ENCODE measurements at places on chromosomes 6 and 20.
A peak's percentile ranks its signal among the peaks of the same experiment; 100 is the strongest.

GRCh38 chr6:82270881-82271635 is 23.5 kb upstream of the IBTK start:
- DNase-seq: peak; percentile 52

DNA sequence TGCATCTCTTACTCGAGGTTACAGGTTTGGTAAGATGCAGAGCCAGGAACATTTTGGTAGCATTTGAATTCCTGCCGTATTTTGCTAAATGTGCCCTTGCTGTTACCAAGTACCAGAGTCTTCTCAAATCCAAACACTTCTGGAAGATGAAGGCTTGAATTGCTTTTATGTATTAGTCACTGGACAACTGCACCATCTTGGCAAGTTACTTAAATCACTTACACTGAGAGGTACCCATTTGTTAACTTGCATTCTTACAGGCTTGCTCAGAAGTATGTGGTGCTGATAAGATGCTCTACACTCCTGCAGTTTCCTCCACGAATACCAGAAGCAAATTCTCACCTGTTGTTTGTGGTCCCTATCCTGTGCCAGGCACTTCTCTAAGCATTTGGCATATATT is 12.7 kb downstream of the IL22RA2 start:
- no peak for DNase-seq

DNA sequence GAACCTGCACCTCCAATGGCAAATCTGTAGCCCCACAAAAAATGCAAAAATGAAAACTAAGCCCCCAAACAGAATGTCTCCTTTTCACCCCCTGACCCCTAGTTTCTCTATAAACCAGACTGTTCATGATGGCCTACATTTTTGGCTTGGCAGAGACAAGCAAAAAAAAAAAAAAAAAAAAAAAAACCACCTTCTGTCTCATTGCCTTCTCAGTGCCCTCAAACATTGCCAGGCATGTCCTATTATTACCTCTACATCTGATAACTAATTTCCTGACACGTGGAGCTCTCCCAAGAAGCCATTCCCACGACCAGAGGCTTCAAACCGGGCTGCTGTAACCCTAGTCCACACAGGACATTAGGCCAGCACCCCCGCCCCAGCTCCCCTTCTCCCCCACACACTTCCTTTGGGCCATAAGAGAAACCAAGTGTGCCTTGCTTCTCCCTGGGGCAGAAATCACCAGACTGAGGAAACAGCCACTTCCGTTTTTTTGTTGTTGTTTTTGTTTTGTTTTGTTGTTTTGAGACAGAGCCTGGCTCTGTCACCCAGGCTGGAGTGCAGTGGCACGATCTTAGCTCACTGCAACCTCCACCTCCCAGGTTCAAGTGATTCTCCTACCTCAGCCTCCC is 65.4 kb downstream of the GPR6 start:
- no peak for DNase-seq

- DNase-seq: no peak
These were observed 6.9 kb upstream of the SIRPB1 start for GRCh38 chr20:1626528-1627199.

DNA sequence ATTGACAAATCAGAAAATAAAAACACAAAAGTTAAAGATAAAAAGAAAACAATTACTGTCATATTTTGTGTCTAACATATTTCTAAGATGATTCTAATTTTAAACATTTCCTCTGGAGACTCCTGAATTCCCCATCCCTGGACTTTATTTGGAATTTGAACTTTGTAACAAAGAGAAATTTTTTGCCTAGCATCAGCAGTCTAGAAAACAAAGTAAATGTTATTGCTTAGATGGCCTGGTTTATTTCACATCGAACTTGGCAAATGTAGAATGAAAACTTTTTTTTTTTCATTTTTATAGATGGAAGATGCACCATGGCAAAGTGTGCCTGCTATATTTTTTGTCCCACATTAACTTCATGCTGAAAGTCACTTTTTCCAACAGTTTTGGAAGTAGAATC is 159.1 kb downstream of the TBX18 start:
- DNase-seq: no peak

DNA sequence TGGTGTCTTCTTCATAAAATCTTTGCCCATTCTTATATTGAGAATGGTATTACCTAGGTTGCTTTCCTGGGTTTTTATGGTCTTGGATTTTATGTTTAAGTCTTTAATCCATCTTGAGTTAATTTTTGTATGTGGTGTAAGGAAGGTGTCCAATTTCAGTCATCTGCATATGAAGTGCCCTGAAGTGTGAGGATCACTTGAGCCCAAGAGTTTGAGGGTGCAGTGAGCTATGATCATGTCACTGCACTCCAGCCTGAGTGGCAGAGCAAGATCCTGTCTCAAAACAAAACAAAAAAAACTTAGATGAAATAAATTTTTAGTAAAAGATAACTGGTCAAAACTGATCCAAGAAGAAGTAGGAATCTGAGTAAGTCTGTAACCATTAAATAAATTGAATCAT is 215.4 kb downstream of the TBC1D7 start:
- no peak for DNase-seq

DNA sequence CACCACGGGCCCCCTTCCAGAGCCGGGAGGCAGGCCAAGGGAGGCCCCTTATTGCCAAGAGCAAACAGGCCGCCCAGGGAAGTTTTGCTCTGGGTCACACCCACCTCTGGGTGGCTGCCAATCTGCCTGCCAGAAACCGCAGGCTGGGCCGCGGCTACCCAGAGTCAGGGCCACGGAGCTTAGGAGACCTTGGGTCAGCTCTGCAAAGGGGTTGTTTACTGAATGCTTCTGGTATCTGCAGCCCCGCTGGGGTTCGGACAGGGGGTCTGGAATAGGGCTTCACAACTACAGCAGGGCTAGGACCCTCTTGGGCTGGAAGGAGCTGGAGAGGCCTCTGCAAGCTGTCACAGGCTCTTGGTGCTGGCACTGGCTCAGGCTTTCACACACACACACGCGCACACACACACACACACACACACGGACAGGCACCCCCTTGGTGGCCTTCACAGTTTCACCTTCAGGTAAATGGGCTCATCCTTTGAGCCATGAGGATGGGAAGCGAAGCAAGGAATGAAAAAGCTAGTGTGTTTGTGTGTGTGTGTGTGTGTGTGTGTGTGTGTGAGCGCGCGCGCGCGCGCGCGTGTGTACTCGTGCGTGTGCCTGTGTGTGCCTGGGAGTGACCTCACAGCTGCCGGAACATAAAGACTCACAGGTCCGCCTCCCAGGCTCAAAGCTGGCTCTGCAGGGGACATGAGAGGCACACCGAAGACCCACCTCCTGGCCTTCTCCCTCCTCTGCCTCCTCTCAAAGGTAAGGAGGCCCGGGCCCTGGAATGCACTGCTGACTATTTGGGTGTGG is at the start of gene CCN5:
TSS of gene CCN5 (plus strand) at position 669 of the 798 bp plus-strand sequence. CDS start at position 691, 22 bp downstream.
- DNase-seq: no peak

DNA sequence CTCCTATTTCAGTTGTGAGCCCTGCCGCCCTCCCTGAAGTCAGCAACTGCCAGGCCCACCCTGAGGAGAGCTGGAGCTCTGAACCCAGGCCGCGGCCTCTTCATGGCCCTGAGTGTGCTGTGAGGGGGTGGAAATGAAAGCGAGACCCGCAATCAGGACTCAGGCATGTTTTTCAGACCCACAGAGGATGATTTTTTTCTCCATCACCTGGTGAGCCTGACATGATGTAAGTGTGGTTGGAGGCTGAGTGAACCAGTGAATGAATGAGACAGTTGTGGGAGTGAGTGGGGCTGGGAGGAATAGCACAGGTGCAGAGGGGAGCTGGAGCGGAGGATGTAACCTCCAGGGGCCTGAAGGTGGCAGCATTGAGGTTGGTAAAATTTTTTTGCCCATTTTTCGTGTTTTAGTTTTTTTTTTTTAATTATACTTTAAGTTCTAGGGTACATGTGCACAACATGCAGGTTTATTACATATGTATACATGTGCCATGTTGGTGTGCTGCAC is 18.3 kb downstream of the RAET1L start:
- DNase-seq: peak; percentile 62

- no peak for DNase-seq
These were observed 241.6 kb upstream of the BTBD3 start for GRCh38 chr20:11675920-11676629.

DNA sequence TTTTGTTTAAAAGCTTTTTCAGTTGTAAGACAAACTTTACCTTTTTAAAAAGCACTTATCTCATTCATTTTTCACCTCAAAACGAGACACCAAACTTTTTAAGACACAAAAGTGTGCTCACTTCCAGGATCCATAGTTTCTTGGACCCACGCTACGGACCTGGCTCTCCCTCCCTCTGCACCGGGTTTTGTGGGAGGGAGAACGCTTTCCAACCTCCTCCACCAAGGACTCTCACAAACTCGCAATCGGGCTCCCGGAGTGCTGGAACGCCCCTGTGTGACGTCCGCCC is 436 bp downstream of the CAGE1 start:
- no peak for DNase-seq

All from OCI-LY7 (cell line).